NCI-H2081 treated with DMSO at 0.1 percent for 48 hours (cell line): ENCODE measurements at places on chromosomes 7 and 10.

GRCh38 chr10:18545621-18546305, 105.6 kb downstream of the NSUN6 start:
- no peak for DNase-seq

DNA sequence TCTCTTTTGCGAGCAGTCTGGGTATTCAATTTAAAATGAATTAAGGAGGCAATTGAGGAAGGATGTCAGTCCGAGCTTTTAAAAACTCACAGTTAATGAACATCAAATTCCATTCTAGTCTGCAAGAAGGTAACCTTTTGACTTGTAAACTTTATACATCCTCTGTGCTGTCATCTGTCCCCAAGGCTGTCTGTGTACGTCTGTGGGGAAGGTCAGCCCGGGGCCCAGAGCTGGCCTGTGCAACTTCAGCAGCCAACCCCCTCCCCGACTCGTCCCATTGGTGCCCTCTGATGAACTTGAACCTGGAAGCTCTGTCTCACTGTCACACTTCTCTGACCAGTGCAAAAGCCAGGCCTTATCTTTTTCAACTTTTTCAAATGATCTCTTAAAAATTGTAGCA, 80.3 kb downstream of the CCDC3 start:
- no peak for DNase-seq

DNA sequence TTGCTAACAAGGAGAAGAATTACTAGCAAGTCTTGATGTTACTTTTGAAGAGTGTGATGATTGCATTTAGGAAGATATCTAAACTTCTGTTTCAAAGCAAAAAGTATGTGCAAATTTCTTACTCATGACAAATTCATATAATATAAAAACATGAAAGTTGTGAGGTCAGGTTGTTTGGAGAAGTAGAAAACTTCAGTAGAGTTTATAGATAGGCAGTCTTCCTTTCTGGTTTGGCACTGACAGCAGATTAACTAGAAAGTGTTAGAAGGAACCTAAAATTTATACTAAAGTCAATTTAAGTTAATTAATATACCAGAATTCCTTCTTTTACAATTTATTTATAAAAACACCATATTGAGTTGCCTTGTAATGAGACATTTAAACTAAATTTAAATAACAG, 16.9 kb downstream of the PTEN start:
- DNase-seq, result no peak

- no peak for DNase-seq
Observed at GRCh38 chr10:97338041-97338440, 3.5 kb upstream of the FRAT2 start.

GRCh38 chr10:72808001-72808400, 85.5 kb upstream of the OIT3 start:
- DNase-seq, result peak; percentile 2

- no peak for DNase-seq
Observed at GRCh38 chr7:106049139-106049752, 62.9 kb downstream of the SYPL1 start.

- no peak for DNase-seq
Observed at GRCh38 chr10:48442809-48443177, 136.3 kb downstream of the MAPK8 start.

DNA sequence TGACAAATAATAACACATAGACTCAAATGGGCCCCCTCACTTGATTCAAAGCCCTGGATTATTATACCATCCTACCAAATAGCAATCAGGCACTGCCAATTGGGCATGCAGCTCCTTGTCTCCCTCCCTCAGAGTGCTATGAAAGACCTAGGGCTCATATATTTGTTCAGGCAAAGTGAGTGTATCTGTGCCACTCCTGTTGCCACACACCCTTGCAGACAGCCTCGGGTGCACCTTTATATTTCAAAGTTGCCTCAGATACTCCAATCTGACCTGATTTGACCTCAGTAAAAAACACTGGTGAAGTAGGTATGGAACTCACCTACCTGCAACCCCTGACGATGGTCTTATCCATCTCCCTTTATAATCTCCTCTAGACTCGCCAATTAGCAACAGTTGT, 3.0 kb upstream of the NAMPT start:
- DNase-seq, result no peak

DNA sequence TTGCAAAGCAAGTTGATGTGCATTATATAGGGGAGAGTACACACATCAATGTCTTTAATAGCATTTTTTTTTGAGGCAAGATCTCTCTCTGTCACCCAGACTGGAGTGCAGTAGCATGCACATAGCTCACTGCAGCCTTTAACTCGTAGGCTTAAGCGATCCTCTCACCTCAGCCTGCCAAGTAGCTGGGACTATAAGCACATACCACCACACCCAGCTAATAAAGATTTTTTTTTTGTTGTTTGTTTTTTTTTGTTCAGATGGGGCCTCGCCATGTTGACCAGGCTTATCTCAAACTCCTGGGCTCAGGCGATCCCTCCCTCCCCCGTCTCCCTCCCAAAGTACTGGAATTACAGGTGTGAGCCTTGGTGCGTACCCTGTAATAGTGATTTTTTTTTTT, 1.5 kb downstream of the UMAD1 start:
- DNase-seq, result no peak
